ELR (cell line): ENCODE measurements at places on chromosomes 7 and 10.

GRCh38 chr10:124162774-124163354 is 69.5 kb upstream of the CHST15 start:
- DNase-seq, result no peak

DNA sequence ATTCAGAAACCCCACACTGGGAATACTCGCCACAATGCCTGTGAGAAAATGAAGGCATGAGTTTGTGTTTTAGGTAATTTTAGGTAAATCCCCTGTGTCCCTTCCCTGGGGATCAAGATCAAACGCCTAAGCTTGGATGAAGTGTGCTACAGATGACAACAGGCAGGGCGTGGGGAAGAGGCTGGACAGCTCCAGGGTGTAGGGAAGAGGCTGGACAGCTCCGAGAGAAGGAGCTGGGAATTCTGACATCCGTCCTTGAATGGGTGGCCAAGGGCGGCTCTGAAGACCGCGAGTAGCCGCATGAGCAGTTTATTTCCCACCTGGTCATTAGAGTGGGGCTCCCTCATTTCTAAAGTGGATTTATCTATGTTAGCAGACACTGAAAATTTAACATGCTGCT is 109.7 kb downstream of the RAMP3 start:
- DNase-seq, result peak; percentile 11

GRCh38 chr7:158394936-158395335 is 192.7 kb downstream of the PTPRN2 start:
- DNase-seq, result no peak

DNA sequence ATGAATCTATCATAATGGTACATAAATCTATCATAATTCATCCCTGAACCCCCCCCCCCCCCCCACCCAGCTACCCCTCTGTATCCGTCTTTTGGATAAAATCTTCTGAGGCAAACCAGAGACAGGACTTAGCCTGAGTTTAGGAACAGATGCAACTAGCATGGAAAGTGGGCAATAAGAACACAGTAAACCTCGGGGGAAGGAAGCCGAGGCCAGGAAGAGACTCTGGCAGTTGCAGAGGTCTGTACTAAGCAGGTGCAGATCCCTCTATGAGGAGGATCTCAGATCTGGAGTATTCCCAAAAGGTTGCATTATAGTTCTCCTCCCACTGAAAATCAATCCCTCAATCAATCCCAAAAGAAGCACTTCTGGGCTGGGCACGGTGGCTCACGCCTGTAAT is 87.2 kb downstream of the EBF3 start:
- no peak for DNase-seq

GRCh38 chr7:618539-619367 is 99.1 kb upstream of the PDGFA start:
- DNase-seq, result no peak

GRCh38 chr7:111866787-111867186 is 304.5 kb upstream of the IMMP2L start:
- no peak for DNase-seq
